Transverse colon (tissue), 4 donors: ENCODE measurements at places on chromosomes 13 and 19. TPM values are rescaled to one million over a fixed set of nuclear protein-coding genes. Genes with fewer than 3 reads are reported as not detected.

- no peak for DNase-seq
Measured at GRCh38 chr13:41085961-41086585, 24.8 kb downstream of the WBP4 start.

GRCh38 chr13:97329331-97329730, 104.6 kb upstream of the RAP2A start:
- no peak for DNase-seq

DNA sequence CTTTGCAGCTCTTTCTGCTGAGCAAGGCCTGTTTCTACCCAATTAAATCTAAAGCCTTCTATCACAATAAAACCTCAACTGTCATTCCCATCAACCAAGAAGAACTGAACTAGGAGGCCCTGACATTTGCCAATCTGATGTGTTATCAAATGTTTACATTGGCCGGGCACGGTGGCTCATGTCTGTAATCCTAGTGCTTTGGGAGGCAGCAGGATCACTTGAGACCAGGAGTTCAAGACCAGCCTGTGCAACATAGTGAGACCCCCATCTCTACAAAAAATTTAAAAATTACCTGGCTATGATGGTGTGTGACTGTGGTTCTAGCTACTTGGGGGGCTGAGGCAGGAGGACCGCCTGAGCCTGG, 2.8 kb upstream of the FBXO17 start:
- no peak for DNase-seq

- DNase-seq, result no peak
Measured at GRCh38 chr13:23081220-23081619, 99.6 kb upstream of the SGCG start.

- no peak for DNase-seq
Measured at GRCh38 chr19:41612483-41612882, 14.4 kb downstream of the CEACAM4 start.

- no peak for DNase-seq
Measured at GRCh38 chr13:94710881-94711560, 1.3 kb downstream of the SOX21 start.

- no peak for DNase-seq
Measured at GRCh38 chr13:75621147-75621546, 15.0 kb upstream of the LMO7 start.

GRCh38 chr19:30780032-30780431, 407.8 kb downstream of the ZNF536 start:
- no peak for DNase-seq

Gene ACER1
- not detected for total RNA-seq

Gene AKT2
- 66.2 TPM for total RNA-seq

DNA sequence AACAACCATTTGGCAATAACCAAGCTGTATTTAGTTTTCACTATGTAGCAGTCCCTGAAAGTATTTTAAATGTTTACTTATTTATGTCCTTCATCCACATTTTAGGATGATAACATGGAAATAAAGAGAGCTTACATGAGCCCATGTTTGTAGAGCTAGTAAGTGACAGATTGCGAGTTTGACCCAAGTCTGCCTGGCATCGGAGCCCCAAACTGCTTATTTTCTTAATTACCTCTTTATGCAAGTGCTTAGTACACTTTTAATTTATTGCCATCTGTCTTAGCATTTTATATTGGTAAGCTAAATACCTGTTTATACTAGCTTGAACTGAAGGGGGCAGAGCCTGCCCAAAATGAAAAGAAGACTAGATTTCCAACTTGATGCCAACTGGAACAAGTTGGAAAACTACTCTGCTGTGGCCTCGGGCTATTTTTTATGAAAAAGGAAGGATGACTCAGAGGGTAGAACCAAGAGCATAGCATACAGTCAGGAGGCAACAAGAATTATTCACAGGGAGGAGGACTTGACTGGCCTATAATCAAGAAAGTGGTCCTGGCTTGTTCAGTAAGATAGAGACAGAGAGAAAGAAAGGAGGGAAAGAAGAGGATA, 150.2 kb downstream of the NDFIP2 start:
- no peak for DNase-seq

Gene IGSF23
- not detected for total RNA-seq

DNA sequence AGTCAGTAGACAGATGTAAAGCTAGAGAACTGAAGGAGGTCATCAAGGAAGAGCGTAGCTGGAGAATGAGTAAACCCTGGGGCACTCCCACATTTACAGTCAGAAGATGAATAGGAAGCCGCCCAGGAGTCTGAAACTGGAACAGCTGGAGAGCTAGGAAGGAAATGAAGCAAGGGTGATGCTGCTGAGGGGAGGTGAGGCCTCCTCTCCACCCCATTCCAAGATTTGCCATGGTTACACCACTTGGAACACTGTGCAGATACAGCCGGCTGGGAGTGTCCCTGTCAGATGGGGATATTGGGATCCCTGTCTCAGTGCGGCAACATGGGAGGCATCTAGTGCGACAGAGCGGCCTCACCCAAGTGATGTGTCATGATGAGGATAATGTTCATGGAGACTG, 51.8 kb upstream of the GPI start:
- peak; percentile 63 for DNase-seq

Gene KCNN1
- total RNA-seq, result not detected

GRCh38 chr19:42088471-42089190, 12.7 kb downstream of the ZNF574 start:
- no peak for DNase-seq

- DNase-seq, result no peak
Measured at GRCh38 chr19:43454031-43454430, 11.4 kb downstream of the LYPD3 start.

GRCh38 chr13:29907670-29908069, 57.3 kb upstream of the UBL3 start:
- DNase-seq, result no peak

DNA sequence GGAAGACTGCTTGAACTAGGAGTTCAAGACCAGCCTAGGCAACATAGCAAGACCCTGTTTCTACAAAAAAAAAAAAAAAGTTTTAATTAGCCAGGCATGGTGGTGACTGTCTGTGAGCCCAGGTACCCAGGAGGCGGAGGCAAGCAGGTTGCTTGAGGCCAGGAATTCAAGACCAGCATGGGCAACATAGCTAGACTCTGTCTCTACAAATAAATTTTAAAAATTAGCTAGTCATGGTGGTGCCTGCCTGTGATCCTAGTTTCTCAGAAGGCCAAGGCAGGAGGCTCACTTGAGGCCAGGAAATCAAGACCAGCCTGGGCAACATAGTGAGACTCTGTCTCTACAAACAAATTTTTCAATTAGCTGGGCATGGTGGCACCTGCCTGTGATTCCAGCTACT, 6.1 kb downstream of the INSR start:
- no peak for DNase-seq

- DNase-seq, result no peak
Measured at GRCh38 chr13:96743296-96744089, 250.8 kb downstream of the OXGR1 start.

DNA sequence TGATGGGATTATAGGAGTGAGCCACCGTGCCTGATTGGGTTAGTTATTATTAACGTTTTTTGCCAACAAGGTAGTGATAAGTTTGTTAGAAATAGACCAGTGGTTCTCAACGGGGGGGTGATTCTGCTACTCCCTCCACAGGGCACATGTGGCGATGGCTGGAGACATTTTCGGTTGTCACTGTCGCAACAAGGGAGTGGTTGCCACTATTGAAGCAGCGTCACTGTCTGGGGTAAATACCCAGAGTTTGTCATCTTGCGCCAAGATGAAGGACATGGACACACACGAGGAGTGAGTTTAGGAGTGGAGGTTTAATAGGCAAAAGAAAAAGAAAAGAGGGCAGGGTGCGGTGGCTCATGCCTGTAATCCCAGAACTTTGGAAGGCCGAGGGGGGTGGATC, 18.9 kb downstream of the ADGRE3 start:
- no peak for DNase-seq

GRCh38 chr13:30576528-30576927, 41.2 kb upstream of the USPL1 start:
- DNase-seq, result peak; percentile 11

Gene ZNF71
- 6.2 TPM for total RNA-seq

GRCh38 chr13:23592596-23592995, 22.4 kb downstream of the TNFRSF19 start:
- no peak for DNase-seq

Gene KCNN4
- 37.4 TPM for total RNA-seq

Gene ELSPBP1
- not detected for total RNA-seq

DNA sequence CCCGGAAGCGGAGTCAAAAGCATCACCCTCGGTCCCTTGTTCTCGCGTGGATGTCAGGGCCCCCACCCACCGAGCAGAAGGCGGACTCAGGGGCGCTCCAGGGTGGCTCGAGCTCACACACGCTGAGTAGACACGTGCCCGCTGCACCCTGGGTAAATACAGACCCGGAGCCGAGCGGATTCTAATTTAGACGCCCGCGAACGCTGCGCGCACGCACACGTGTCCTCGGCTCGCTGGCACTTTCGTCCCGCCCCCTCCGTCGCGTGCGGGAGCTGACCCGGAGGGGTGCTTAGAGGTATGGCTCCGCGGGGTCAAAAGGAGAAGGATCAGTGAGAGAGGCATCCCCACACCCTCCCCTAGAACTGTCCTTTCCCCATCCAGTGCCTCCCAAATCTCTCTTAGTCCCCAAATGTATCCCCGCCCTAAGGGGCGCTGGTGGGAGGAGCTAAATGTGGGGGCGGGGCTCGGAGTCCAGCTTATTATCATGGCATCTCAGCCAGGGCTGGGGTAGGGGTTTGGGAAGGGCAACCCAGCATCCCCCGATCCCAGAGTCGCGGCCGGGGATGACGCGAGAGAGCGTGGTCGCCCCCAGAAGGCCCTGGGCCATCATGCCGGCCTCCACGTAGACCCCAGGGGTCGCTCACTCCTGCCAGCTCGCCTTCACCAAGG, 451 bp upstream of the ICAM5 start:
- DNase-seq, result peak; percentile 56

DNA sequence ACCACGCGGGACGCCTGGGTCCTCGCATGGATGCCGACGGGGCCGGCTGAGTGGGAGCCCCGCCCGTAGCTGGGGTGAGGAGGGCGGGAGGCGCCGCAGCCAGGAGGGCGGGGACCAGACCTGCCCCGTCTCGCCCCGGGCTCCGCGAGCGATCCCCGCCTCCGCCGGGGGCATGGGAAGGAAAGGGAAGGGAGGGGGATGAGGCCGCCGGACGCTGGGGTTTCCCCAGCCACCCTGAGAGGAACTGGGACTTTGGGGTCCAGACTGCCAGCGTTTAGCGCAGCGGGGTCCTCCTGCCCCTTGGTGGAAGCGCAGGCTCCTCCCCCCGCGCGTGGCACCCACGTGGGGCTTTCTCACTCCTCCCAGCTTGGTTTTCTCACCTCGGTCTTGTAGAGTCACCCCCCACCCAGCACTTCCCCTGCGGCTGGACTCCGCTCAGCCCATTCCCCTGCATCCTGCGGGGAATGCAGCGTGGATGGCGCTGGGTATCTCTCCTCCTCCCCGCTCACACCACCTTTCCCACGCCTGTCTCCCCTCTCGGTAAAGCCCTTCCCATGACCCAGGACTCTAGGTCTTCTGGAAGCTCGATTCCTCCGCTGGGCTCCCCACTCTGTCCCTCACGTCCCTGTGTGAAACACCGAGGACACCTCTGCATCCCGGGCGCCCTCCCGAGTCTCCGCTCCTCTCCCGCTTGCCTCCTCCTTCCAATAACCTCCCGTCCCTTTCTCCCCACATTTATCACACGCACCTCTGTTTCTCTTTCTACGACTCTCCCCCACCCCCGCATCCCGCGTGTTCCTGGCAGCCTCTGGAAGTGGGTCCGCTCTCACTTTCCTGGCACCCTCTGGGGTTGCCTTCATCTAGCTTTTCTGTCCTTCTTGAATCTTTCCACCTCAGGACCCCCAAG, 2.1 kb downstream of the TGFB1 start:
- DNase-seq, result peak; percentile 79

- no peak for DNase-seq
Measured at GRCh38 chr13:40597735-40598365, 68.6 kb downstream of the FOXO1 start.

Gene CFAP97D2
- not detected for total RNA-seq

Gene CEACAM16
- total RNA-seq, result not detected

Gene EPSTI1
- total RNA-seq, result 22.9 TPM

Gene TMEM150B
- 26.5 TPM for total RNA-seq

DNA sequence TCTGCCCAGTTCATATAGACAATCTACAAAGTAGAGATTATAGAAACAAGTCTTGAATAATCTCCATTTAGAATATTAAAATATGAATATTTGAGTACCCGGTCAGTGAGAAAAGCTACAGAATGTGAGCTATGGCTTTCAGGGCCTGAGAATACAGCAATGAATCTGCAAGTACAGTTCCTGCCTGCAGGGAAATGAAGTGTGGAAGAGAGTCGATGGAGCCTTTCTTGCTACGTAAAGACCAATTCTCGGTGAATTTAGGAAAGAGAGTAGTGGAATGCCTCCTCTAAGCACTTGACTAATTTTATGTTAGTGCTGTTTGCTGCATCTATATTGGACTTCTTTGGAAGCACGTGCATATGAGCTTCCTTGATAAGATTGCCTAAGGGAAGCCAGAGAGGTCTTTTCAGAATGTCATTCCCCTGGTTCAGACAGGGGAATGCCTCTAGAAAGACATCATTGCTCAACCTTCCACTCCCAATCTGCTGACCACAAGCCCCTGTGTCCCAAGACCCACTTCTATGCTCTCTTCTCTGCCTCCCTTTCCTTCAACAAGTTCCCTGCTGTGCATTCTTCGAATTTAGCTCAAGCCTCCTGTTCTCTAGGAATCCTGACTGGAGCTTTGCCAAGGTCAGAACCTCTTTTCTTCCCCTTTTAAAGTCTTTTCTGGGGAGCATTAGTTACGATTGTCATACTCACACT, 41.9 kb downstream of the GPC6 start:
- DNase-seq, result no peak

DNA sequence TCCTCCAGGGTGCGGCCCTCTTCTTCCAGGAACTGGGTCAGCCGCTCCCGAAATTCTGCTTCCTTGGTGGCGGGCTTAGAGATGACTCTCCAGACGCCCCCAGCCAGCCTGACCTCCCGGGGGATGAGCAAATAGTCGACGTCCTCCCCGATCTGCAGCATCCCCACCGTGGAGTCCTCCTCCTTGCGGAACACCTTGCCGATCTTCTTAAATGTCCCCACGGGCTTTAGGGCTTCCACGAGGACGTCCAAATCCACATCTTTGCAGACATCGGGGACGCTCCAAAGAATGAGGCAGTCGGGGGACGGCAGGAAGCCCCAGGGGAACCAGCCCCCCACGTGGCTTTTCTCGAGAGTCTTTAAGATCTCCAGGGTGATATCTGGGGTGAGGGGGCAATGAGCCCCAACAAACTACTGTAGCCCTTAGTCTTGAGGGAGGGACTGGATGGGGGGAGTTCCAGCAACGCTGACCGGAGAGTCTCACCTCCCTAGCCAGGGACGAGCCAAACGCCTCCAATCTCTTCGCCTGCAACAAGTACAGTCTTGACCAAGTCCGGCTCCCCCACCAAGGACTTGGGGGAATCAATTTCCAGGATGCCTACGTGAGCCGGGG, 608 bp downstream of the CCDC8 start:
- no peak for DNase-seq

Gene DMAC2
- total RNA-seq, result 65.8 TPM

Gene SIGLEC8
- 0.27 TPM for total RNA-seq

- no peak for DNase-seq
Measured at GRCh38 chr19:52943884-52944643, 18.6 kb downstream of the ZNF816 start.

Gene WDR62
- total RNA-seq, result 20.7 TPM

GRCh38 chr13:35984776-35985453, 146.3 kb downstream of the DCLK1 start:
- DNase-seq, result no peak

- no peak for DNase-seq
Measured at GRCh38 chr19:42111811-42112210, 20.4 kb downstream of the POU2F2 start.

Gene GTPBP3
- 206 TPM for total RNA-seq

Gene CEACAM8
- 1.5 TPM for total RNA-seq
